CD4-positive, alpha-beta T cell treated with Interferon gamma for 1 hour (primary cell): ENCODE measurements at places on chromosomes 6 and 20.

- DNase-seq, result peak; percentile 35
These were observed 622 bp downstream of the SS18L1 start for GRCh38 chr20:62143957-62144825.

- DNase-seq, result no peak
These were observed 77.6 kb downstream of the TRERF1 start for GRCh38 chr6:42374018-42374669.

- no peak for DNase-seq
These were observed 19.0 kb downstream of the STX16 start for GRCh38 chr20:58670102-58670501.

- DNase-seq, result no peak
These were observed 90.0 kb downstream of the IPCEF1 start for GRCh38 chr6:154266560-154267099.
